ENCODE measurements at places on chromosomes 16 and 17. TPM values are rescaled to one million over a fixed set of nuclear protein-coding genes. Genes with fewer than 3 reads are reported as not detected.

Gene HOXB5
- total RNA-seq: 0.09 TPM

Gene G6PC1
- not detected for total RNA-seq

Gene OR3A3
- total RNA-seq: not detected

Gene CLN3
- 10.5 TPM for total RNA-seq

Gene ZNF267
- 21.8 TPM for total RNA-seq

Gene CDRT15L2
- total RNA-seq: not detected

Gene IGSF6
- total RNA-seq: not detected

Gene GSDMA
- total RNA-seq: not detected

Gene ZP2
- not detected for total RNA-seq

Gene KRTAP1-5
- total RNA-seq: not detected

Gene TNK1
- total RNA-seq: 0.28 TPM

Gene STAT3
- 104 TPM for total RNA-seq

Gene CCL2
- total RNA-seq: 78.8 TPM

Gene RHBDF1
- 20.6 TPM for total RNA-seq

Gene CBFA2T3
- not detected for total RNA-seq

Gene CMTM1
- total RNA-seq: 2.4 TPM
